ENCODE measurements at places on chromosomes 4 and X.

DNA sequence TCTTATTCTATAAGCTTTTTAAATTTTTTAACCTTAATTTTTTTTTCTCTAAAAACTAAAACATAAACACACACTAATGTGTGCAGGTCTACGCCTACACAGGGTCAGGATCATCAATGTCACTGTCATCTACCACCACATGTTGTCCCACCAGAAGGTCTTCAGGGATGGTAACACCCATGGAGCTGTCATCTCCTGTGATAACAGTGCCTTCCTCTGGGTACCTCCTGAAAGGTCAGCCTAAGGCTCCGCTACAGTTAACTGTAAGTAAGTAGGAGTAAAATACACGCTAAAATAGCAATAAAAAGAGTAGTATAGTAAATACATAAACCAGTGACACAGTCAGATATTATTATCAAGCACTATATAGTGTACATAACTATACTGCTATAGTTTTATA is 45.9 kb upstream of the GPRIN3 start:
- DNase-seq: no peak

DNA sequence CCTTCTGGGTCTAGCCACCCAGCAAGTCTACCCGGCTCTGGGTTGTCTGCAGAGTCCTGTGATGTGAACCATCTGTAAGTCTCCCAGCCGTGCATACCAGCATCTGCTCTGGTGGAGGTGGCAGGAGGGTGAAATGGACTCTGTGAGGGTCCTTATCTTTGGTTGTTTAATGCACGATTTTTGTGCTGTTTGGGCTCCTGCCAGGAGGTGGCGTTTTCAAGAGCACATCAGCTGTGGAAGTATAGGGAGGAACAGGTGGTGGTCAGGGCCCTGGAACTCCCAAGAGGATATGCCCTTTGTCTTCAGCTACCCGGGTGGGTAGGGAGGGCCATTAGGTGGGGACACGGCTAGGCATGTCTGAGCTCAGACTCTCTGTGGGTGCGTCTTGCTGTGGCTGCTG is 66.5 kb upstream of the ZFP42 start:
- DNase-seq: no peak

GRCh38 chrX:31433856-31434255 is 362.0 kb upstream of the FTHL17 start:
- DNase-seq: no peak

GRCh38 chr4:129899849-129900248 is 803.9 kb downstream of the C4orf33 start:
- no peak for DNase-seq

GRCh38 chr4:74975848-74976824 is 43.2 kb downstream of the PARM1 start:
- no peak for DNase-seq

GRCh38 chr4:125334926-125335325 is 20.2 kb downstream of the FAT4 start:
- no peak for DNase-seq

GRCh38 chrX:675279-675954 is 44.8 kb downstream of the SHOX start:
- DNase-seq: no peak

DNA sequence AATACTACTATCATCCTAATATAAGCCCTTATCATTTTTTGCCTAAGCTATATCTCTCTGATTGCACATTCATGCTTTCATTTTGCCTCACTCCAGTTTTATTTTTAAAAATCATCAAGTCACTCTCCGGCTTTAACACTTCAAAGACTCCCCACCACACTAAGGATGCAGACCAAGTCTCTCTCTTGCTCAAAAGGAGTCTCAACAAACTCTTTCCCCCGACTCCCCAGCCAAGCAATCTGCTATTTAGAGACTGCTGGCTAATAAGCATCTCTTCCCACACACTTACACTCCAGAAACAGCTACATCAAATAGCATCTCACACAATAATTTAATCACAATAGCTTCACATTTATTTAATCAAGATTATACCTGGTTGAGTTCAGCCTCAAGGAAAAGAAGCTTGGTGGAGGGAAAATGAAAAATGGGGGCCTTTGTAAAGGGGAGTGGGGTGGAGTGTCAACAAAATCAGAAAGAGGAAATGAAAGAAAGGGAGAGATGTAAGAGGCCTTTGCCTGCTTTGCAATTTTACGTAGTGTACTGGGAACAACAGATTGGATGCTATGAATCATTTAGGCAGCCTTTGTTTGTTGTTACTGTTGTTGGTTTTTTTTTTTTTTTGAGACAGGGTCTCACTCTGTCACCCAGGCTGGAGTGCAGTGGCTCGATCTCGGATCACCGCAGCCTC is 104.1 kb upstream of the MCF2 start:
- DNase-seq: no peak

- DNase-seq: no peak
Measured at GRCh38 chr4:154616731-154617130, 4.3 kb upstream of the FGG start.

- no peak for DNase-seq
Measured at GRCh38 chrX:73562458-73562857, 539 bp upstream of the CHIC1 start.

DNA sequence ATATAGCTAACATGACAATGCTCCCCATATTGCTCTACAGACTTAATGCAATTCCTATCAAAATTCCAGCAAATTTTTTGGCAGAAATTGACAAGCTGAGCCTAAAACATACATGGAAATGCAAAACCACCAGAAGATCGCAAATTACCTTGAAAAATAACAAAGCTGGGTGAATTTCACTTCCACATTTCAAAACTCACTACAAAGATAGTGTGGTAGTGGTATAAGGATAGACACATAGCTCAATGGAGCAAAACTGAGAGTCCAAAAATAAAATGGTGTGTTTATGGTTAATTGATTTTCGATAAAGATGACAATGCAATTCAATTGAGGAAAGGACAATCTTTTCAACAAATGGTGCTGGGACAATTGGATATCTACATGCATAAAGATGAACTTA is 65.8 kb downstream of the SLC9A7 start:
- no peak for DNase-seq

DNA sequence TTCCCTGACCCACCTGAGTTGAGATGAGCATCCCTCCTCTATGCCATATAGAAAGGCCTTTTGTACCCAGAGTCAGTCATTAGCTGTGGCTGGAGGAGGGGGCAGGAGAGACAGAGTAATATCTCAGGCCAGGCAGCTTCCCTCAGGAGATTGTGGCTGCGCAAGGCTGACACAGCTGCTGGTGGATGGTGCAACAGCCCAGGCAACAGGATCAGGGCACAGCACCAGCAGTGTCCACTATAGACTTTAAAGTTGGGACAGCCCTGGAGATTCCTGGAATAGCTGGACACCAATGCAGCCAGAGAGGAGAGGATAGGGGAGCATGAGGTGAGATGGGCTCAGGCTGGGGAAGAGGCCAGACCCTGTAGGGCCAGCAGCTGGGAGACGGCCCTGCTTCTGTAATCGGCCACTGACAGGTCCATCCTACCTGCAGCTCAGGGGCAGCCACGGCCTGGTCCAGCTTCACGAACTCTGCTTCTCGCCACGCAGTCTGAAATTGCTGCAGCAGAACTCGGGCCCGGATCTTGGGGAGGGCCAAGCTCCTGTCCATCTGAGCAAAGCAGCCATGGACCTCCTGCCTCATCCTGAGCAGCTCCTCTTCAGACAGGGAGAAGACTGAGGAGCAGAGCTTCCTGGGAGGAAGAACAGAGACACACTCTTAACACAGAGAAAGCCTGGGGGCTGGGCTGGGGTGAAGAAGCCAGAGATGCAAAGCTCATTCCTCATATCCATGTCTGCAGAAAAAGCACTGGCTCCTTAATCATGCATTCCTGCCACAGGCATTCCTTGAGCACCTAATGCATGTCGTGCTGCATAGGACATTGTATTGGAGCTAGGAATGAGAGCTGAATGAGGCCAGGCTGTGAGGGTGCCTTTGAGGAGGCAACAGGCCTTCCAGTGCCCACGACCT is 90.1 kb downstream of the EVC2 start:
- DNase-seq: no peak

- DNase-seq: no peak
Measured at GRCh38 chr4:20462426-20463175, 210.9 kb downstream of the SLIT2 start.

DNA sequence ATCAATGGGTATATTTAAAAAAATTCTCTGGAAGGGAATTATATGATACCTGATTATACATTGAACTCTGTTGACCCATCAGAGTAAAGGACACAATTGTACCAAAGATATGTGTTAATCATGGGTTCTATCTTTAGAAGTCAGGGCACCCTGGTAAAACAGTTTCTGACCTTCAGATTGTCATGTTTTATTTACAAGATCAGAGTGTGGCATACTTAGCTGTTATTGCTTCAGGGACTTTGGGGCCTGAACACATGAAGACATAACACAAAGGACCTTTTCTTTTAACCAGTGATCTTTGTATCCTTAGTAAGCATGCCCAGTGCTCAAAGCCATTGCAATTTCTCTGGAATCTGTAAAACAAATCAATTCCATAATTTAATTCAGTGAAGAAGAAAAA is 204.8 kb upstream of the RPS6KA3 start:
- DNase-seq: no peak

GRCh38 chr4:86118711-86119110 is 241.1 kb downstream of the MAPK10 start:
- DNase-seq: no peak

DNA sequence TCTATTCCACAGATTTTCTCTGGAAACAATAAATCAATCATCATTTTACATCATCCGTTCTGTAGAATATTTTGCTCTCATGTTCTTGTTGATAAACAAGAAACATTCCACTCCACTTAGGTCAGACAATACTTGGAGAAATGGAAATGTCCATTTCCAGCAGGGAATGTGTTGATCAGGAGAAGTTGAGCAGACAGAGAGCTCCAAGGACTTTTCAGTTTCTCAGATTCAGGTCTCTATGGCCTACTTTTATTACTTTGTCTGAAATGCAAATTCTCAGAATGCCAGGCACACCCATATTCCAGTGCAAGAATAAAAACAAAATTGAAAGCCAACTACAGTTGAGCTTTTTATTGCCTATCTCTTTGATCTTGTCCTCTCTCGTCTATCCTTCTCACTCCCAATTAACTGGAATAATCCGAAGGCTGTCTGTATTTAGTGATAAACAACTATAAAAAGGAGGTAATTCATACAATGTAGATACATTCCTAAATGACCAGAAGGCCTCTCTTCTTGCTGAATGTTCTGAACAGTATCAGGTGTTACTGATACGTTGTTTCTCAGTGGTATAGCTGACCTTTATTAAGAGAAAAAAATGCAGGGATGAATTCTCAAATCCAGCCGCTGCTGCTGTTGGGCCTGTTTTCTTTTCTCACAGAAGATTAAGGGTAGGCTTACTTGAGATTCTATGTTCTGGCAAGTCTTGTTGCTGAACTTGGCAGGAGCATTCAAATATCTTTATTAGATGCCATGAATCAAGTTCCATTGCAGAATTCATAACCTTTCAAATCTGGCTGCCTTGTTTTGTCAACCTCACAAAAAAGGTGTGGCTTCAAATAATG is 72.1 kb downstream of the HPGD start:
- no peak for DNase-seq

DNA sequence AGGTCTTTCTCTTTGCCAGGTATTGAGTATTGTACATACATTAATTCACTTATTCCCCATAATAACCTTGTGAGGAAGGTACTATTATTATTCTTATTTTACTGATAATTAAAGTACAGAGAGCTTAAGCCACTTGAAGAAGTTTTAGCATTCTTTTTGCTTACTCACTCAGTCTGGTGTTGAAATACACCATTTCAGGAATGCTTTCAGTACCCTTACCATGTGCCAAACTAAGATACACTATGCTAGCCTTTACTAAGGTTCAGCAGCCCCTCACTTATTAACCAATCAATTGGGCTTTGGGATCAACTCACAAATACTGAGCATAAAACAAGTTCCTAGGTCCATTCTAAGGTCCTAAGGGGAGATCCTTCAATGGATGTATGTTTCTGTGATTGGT is 179.0 kb upstream of the FGF13 start:
- DNase-seq: no peak

GRCh38 chrX:149611623-149612175 is 16.6 kb upstream of the HSFX2 start:
- no peak for DNase-seq

GRCh38 chrX:30883138-30883537 is 5.9 kb downstream of the TAB3 start:
- DNase-seq: no peak

DNA sequence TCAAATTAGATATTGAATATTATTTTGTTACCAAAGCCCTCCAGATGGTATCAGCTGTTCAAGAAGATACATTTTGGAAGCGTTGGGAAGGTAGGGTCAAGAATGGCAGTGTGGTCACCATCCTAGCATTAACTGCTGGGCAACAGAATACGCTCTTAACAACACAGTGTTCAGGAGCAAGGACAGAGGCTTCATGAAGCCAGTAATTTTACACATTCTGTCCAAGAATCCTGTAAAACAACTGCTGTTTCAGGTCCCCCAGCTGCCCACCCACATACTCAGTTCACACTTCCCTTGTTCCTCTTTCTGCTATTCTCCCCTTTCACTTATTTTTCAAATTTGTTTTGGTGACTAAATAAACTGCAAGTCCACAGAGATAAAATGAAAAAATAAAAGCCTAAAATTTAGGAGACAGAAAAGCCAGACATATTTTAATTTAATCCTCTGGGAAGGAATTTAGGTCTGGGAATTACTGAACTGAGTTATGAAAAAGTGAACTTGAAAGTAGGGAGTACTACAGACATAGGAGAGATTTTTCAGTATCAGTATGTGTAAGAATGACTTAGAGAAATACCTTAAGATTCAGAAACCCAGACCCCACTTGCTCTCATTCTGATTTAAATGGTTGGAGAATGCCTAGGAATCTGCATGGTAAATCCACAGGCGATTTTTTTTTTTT is 406.7 kb downstream of the MAPK10 start:
- no peak for DNase-seq

- DNase-seq: no peak
Measured at GRCh38 chrX:153421856-153422255, 10.6 kb downstream of the ZFP92 start.

DNA sequence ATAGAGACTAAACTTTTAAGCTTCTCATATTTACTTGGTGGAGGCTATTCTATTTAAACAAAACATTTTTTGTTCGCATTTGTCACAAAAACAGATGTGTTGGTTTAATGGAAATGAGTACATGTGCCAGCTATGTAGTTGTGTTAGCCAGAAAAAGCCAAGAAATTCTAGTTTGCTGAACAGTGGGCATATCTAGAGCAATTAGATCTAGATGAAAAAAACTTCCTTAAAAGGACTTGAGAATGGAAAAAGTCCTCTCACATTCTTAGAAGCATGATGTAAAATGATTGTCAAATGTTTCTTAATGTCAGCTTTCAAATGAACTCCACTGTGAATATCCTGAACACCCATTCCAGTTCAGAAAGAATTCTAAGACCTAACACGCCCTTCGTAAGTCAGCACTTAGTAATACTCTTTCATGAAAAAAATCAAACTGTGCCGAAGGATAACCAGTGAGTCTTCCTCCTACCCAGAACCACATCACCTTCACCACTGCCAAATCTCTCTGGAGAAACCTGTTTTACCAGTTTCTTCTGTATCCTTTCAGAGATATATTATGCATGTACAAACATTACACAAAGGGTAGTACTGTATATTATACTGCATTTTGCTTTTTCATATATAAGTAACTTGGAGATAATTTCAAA is 28.2 kb downstream of the PHKA1 start:
- no peak for DNase-seq

All from stimulated activated CD8-positive, alpha-beta memory T cell treated with anti-CD3 and anti-CD28 coated beads, Interleukin-7, amount 100 ng/mL, for 24 hours (primary cell).